ENCODE measurements at places on chromosomes 4 and X.

DNA sequence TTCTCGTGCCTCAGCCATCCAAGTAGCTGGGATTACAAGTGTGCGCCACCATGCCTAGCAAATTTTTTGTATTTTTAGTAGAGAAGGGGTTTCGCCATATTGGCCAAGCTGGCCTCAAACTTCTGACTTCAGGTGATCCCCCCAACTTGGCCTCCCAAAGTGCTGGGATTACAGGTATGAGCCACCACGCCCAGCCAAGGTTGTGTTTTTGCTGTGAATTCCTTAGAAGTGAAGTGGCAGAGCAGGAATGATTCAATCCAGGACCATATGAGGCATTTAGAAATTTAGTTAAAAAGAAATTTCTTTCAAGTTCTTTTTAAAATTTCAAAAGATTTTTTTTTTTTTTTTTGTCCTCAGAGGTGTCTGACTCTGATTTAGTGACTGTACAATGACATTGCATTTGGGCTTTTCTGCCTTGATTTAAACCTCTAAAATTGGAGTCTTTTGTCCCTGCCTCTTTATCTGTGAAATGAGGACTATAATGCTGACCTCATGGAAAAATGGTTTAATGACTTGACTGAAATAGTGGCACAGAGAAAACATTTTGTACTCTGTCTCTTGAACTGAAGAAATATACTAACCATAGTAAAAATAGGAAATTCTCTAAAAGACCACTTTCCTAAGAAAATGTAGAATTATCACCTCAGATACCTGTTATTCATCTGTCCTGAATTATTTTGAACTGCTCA, 59.9 kb downstream of the CXCL13 start:
- no peak for DNase-seq

GRCh38 chr4:139593091-139593564, 37.1 kb upstream of the SETD7 start:
- no peak for DNase-seq

DNA sequence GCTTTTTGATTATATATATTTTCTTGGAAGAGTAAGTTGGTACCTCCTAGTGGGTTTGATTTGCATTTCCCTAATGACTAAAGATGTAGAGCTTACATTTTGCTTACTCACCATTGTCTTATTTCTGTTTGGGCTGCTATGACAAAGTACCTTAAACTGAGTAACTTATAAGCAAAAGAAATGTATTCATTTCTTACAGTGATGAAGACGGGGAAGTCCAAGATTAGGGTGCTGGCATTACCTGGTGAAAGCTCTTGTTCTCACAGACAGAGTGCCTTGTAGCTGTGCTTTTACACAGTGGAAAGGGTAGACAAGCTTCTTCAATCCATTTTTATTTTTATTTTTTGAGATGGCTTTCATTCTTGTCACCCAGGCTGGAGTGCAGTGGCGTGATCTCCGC, 229.2 kb upstream of the AGA start:
- DNase-seq, result no peak

- DNase-seq, result no peak
Observed at GRCh38 chr4:75786526-75786925, 62.1 kb downstream of the USO1 start.

DNA sequence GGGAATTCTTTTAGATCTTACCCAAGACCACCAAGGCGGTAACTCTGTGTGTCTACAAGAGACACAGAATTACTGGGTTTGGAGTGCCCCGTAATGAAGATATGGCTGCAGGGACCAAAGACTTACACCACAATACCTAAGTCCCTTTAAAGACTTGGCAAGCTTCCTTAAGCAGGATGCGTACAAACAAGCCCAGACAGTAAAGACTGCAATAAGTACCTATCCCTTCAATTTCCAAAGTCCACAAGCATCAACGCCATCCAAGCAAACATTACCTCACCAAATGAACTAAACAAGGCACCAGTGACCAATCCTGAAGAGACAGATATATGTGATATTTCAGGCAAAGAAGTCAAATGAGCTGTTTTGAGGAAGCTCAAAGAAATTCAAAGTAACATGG, 42.3 kb upstream of the RNF128 start:
- DNase-seq, result no peak

DNA sequence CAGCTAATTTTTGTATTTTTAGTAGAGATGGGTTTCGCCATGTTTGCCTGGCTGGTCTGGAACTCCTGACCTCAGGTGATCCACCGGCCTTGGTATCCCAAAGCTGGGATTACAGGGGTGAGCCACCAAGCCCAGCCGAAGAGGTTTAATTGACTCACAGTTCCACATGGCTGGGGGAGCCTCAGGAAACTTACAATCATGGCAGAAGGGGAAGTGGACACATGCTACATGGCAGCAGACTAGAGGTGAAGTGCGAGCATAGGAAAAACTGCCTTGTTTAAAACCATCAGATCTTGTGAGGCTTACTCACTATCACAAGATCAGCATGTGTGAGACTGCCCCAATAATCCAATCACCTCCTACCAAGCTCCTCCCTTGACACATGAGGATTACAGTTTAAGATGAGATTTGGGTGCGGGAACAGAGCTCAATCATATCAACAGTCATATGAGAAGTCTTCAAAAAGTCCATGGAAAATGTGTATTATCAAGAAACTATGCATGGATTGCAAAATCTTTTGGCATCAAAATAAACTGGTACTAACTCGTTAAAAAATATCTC, 25.8 kb upstream of the RPL39 start:
- DNase-seq, result no peak

DNA sequence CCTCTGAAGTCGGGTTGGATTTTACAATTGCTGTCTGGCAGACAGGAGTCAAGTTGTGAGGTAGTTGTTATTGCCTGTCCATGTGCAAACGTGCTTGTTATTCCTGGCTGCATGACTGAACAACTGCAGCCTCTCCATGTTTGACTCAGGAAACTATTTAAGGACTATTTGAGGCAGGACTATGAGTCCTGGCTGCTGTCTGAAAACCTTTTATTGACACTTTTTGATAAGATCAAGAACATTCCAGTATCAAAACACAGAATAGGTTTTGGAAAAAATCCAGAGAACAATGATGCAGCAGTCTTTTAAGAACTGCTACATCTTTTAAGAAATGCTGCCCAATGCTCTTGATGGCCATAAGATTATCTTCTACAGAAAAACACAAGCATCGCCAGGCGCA, 10.0 kb upstream of the SPRY1 start:
- no peak for DNase-seq

- DNase-seq, result no peak
Observed at GRCh38 chrX:24037729-24038128, 10.7 kb upstream of the KLHL15 start.

DNA sequence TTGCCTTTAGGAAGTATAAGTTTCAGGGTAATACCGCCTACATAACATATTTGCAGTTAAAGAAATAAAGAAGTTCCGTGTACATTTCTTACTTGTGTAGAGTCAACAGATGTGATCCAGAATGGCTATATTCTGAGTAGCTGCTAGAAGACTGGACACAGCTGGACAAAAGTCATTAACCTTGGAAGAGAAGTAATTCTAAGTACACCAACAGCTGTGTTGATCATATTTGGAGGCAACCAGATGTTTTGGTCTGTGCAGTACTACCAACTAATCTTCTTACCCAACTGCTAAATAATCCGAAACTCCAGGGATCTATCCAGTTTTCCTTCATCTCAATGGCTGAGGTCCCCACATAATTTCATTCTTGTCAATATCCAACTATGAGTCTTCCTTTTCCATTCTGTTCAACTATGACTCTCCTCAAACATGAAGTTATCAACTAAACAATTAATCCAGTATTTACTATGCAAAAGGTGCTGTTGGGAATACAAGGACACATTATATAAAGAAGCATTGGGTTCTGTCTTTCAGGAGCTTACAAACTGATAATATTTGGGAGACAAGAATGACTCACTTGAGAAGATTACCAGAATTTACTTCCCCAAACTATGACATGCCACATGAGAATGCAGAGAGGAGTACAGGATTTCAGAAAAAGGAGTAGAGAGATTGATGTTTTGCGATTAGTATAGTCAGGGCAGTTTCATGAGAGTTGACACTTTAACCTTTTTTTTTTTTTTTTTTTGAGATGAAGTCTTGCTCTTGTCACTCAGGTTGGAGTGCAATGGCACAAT, 78.2 kb downstream of the COL4A6 start:
- DNase-seq, result no peak

Data from effector memory CD8-positive, alpha-beta T cell (primary cell).